Right ventricle myocardium inferior (tissue), 1 donor: ENCODE measurements at places on chromosomes 11 and 22. TPM values are rescaled to one million over a fixed set of nuclear protein-coding genes. Genes with fewer than 3 reads are reported as not detected.

The PACS1 gene
- 50.7 TPM for total RNA-seq

The CBLIF gene
- not detected for total RNA-seq

The TRABD gene
- total RNA-seq: 22.3 TPM

The PTPRJ gene
- total RNA-seq: 7.2 TPM

The CDCA5 gene
- 1.7 TPM for total RNA-seq

The SERHL2 gene
- total RNA-seq: 2.6 TPM

The KRTAP5-1 gene
- not detected for total RNA-seq

The SLC35F2 gene
- total RNA-seq: 0.46 TPM

The VSIG10L2 gene
- total RNA-seq: 0.30 TPM

- no peak for DNase-seq
Measured at GRCh38 chr11:82719361-82720105, 14.1 kb downstream of the FAM181B start.

GRCh38 chr11:116700586-116701220 lies 72.1 kb downstream of the BUD13 start:
- no peak for DNase-seq

DNA sequence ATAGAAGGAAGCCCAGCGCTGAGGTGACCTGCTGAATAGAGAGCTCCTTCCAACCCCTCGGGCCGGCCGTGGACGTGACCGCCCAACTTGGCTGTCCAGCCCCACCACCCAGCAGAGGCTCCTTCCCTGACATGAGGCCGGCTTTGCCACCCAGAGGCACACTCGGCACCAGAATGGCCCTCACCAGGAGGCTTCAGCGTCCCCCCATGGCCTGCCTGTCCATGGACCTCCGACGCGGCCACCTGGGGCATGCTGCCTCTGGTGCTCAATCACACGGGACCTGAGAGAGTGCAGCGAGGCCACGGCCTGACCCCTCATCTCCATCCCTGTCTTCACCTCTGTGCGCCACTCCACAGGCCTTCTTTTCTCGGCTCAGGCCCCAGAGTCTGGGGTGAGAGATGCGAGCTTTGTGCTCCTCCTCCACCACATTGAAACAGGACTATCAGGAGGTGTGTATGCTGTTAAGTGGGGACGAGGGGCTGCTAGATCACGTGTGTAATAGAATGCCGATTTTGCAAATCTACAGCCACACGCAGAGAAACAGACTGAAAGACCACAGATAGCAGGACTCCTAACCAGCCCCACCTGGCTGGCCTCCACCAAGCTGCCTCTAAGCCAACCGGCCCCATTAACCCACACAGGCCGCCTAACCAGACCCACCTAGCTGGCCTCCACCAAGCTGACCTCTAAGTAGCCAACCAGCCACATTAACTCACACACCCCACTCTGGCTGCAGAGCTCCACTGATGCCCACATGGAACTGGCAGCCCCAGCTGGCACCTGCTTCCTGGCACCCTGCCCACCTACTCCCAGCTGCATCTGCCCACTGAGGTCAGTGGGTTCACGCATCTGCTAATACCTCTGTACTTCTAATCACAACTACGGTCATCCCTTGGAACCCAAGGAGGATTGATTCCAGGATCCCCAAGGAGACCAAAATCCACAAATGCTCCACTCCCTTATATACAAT lies 20.7 kb downstream of the LINC01488 start:
- DNase-seq: no peak

DNA sequence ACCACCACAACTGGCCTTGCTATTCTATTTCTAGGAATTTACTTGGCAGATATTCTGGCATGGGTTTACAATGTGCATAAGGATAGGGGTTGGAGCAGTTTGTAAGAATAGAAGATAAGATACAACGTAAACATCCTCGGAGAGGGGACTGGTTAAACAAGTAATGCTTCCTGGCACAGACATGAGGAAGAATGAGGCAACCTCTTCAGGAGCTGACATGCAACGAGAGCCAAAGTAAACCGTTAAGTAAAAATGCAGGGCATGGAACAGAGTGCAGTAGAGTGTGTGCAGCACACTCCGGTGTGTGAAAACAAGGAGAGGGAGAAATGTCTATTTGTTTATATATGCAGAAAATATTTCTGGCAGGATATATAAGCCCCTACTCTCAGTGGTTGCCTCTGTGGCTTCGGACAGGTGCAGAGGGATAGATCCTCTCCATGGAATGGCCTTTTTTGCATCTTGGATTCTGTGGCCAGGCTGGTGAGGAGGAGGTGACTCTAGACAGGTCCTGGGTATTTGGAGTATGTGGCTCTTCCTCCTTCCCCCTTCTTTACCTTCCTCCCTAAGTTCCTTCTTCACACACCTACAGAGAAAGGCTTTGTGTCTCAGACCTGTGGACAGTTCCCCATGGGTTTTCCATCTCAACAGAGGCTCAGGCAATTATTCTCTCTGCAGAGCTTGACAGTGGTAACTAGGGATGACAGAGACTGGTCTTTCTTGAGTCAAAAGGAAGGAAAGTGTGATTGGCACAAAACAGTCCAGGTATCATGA lies 2.5 kb downstream of the RAB36 start:
- no peak for DNase-seq

GRCh38 chr22:41842996-41843970 lies 10.4 kb downstream of the SREBF2 start:
- DNase-seq: no peak

DNA sequence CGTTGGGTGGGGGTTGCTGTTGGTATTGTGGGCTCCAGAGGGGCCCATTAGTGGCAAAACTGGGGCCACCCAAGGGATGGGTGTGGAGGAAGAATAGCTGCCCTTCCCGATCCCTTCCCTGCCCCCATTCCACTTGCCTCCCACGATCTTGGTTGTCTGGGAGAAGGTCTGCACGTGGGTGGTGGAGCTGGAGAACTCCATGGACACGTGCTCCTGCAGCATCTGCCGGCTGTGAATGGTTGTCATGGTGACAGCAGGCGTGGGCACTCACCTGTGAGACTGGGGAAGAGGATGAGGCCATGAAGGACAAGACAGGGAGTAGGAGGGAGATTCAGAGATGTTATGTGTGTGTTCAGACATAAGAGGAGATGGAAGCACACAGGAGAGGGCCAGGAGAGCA lies 2.0 kb downstream of the IGSF22 start:
- no peak for DNase-seq

DNA sequence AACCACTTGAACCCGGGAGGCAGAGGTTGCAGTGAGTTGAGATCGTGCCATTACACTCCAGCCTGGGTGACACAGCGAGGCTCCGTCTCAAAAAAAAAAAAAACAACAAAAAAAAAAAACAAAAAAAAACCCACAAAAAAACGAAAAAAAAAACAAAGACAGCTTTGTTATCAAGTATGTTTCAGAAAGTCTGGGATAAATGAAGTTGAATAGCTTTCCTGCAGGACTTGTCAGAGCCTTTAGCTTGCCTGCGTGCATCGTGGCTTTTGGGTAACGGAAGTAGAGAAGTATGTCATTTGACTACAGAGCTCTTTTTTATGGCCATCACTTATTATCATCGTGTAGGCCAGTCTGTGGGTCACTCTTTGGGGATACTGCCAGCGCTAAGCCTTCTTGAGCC lies 14.6 kb downstream of the TRIOBP start:
- no peak for DNase-seq

DNA sequence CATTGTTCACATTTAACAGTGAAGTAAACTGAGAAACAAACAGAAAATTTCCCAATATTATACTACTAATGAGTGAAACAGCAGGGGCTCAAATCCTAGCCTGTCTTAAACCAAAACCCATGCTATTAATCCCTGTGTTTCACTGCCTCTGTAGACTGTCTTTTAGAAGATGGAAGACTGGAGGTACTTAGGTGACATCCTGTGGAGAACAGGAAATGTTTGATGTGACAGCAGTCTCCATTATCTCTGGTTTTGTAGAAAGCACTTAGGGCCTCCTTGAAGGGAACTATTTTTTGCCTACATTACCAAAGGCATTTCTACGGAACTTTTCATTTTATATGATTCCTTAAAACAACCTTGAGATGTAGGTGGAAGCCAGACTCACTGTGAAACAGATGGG lies 288.1 kb upstream of the SORL1-AS1 start:
- DNase-seq: no peak
